ENCODE measurements at places on chromosomes 13 and 19.
A peak's percentile ranks its signal among the peaks of the same experiment; 100 is the strongest.

- DNase-seq: no peak
Measured at GRCh38 chr19:13023656-13024055, 28.4 kb downstream of the NFIX start.

DNA sequence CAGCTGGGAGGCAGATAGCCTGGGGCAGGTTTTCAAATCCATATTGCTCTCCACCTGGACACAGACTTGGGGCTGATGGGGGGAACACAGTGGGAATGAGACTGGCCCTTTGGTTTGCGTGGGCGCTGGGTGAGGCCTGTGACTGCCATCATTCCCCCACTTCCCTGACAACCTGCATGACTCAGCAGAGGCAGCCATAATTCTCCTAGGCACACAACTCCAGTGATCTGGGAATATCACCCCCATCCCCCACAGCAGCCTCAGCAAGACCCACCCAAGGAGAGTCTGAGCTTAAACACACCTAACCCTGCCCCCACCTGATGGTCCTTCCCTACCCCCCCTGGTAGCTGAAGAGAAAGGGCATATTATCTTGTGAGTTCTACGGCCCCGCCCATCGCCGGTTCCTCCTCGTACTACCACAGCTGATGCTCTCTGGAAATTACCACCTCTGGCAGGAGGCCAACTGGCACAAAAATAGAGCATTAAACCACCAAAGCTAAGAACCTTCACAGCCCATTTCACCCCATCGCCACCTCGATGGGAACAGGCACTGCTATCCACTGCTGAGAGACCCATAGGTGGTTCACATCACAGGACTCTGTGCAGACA lies 71.0 kb downstream of the RNF17 start:
- no peak for DNase-seq

DNA sequence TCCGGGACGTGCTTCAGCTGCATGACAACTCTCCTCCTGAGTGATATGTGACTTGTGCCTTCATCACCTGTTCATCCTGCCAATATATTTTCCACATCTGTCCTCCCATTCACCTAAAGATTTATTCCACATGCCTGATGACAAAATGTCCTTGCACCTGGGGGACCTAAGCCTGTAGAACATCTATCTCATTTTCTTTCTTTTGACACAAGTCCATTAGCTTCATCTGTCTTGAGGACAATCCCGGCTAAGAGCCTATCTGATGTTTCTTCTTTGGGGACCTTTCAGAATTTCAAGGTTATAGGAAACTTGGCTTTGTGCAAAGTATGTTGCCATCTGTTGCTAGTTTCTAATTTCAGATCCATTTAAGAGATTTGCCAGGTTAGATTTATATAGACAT lies 41.1 kb downstream of the ITGBL1 start:
- no peak for DNase-seq

DNA sequence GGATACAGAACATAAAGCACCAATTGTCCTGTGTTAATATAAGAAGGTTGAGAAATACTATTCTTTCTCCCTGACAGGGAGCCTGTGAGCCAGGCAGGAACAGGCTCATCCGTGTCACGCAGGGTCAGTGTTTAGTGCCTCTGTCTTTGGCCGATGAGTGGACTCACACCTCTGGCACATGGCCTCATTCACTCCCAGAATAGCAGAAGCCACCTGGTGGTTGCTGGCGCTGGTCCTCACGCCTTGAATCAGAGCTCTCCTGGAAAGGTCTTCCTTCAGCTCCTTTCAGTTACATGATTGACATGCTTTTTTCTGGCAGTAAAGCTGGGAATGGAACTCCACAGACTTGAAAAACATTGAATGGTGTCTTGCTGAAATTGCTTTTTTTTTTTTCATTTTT lies 28.1 kb upstream of the SIAH3 start:
- no peak for DNase-seq

GRCh38 chr13:73089213-73089612 lies 30.4 kb downstream of the KLF5 start:
- DNase-seq: no peak

- no peak for DNase-seq
Measured at GRCh38 chr13:31946091-31946770, 85.3 kb upstream of the FRY start.

DNA sequence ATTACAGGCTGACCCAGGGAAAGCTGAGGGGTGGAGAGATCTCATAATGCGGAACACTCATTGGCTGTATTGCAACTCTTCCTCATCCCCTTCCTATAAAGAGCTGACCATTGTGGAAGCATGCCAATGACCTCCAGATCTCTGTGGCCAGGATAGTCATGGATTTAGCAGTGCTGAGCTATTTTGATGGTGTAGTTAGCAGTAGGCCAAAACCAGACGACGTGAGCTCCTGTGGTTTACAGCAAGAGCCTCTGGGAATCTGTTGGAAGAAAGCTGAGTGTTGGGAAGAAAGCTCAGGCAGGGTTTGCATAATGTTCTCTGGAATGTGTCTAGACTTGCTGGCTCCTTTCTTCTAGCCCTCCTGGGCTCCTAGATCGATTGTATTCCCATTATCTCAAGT lies 187.5 kb upstream of the GPC6 start:
- no peak for DNase-seq

GRCh38 chr13:98549006-98549727 lies 27.7 kb downstream of the STK24 start:
- no peak for DNase-seq

GRCh38 chr13:113848431-113849260 lies 15.2 kb downstream of the GAS6 start:
- no peak for DNase-seq

GRCh38 chr13:107438251-107438650 lies 777.1 kb downstream of the LIG4 start:
- no peak for DNase-seq

GRCh38 chr19:1311543-1312091 lies 25.9 kb downstream of the EFNA2 start:
- no peak for DNase-seq

GRCh38 chr19:27796540-27796939 lies 1416.4 kb downstream of the UQCRFS1 start:
- DNase-seq: no peak

DNA sequence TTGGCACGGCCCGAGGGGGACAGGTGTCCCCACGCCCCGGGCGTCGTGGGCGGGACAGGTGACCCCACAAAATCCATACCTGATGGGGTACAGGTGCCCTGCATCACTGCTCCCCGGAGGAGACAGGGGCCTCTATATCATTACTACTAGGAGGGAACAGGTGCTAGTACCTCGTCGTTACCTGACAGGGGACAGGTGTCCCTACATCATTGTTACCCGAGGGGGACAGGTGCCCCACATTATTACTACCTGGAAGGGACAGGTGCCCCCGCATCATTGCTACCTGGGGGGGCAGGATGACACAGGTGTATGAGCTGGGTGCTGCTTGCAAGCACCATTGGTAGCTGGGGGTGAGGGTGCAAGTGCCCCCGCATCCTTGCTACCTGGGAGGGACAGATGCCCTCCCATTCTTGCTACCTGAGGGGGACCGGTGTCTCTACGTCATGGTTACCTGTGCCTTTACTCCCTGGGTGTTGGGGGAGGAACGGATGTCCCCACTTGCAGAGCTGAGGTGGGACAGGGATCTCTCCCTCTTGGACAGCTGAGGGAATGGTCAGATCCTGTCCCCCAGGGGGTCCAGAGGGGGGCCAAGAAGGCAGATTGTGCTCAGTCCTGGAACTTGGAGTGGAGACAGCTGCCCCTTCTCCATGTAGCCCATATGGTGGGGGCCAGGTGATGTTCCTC lies 620 bp downstream of the CRTC1 start:
- no peak for DNase-seq

GRCh38 chr19:49808711-49809159 lies 4.4 kb downstream of the FUZ start:
- peak; percentile 90 for DNase-seq

GRCh38 chr13:43411741-43412140 lies 375.0 kb downstream of the ENOX1 start:
- DNase-seq: no peak

- no peak for DNase-seq
Measured at GRCh38 chr19:15874821-15875474, 22.9 kb downstream of the CYP4F2 start.

- no peak for DNase-seq
Measured at GRCh38 chr13:36339600-36340155, 6.5 kb downstream of the SPART start.

GRCh38 chr19:30690935-30691818 lies 319.0 kb downstream of the ZNF536 start:
- no peak for DNase-seq

DNA sequence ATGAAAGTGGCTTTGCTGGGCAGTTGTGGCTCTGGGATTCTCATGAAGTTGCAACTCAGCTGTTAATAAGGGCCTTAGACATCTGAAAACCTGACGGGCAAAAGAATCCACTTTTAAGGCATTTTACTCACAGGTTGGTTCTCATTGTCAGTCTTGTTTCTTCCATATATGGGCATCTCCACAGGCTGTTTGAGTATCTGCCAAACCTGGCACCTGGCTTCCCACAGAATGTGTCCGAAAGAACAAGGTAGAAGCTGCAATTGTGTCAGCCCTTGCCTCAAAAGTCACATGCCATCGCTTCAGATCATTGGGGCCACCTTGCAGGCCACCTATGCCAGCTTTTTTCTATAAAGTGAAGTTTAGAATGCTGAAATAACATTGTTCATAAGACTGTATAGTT lies 102.4 kb downstream of the KCTD12 start:
- DNase-seq: no peak

GRCh38 chr13:24718192-24718965 lies 38.2 kb downstream of the ATP12A start:
- DNase-seq: no peak

DNA sequence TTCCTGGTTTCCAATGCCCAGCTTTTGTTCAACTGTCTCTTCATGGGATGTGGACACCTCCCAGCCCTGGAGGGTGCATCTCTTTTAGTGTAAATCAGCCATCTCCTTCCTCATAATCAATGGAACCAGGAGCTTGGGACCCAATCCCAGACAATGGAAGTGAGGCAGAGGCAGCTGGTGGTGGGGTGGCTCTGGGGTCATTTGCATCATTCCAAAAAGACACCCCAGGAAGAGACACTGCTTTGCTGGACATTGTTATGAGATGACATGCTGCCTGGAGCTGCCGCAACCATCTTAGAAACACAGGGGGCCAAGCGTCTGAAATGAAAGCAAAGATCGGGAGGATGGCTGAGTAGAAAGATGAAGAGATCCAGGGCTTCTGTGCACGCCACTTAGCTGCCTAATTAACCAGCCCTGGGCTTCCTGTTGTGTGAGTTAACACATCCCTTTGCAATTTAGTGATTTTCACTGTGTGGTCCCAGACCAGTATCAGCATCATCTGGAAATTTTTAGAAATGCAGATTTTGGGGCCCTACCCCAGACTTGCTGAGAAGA lies 36.1 kb downstream of the IRS2 start:
- DNase-seq: no peak

DNA sequence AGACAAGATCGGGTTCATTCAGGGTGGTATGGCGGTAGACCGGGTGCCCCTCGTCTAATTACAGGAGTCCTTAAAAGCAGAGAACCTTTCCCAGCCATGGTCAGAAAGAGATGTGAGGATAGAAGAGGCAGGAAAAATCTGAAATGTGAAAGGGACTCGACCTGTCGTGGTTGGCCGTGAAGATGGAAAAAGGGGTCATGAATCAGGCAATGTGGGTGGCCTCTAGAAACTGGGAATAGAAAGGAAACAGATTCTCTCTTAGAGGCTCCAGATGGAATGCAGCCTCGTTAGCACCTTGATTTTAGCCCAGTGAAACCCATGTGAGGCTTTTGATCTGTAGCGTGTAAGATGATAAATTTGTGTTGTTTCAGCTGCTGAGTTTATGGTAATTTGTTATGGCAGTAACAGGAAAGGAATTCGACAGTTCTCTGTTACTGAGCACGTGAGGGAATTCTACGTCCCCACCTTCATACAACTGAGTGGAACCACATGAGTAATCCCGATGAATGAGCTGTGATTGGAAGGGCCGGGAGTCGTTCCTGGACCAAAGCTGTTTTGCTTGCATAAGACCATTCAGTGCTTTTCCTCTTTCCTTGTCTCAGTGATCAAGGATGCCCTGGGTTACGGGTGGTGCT lies 11.0 kb upstream of the CA11 start:
- DNase-seq: no peak

- no peak for DNase-seq
Measured at GRCh38 chr13:48775804-48776203, 122.1 kb downstream of the CYSLTR2 start.

DNA sequence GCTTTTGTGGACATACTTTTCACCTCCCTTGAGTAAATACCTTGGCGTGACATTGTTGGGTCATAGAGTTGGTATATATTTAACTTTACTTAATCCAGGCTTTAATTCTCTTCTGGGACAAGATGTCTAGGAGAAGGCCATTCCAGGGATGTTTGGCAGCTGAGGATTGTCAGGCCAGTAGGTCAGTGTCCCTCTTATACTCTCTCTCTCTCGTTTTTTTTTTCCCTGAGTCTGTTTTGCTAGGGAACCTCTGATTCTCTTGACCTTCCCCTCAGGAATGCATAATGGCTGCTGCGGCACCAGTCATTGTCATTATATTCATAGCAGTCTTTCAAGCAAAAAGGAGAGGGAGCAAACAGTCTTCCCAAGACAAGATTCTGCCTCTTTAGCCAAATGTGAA lies 48.8 kb downstream of the BICRA start:
- no peak for DNase-seq

- DNase-seq: no peak
Measured at GRCh38 chr19:14978161-14978776, 1.4 kb downstream of the SLC1A6 start.

- no peak for DNase-seq
Measured at GRCh38 chr13:45715351-45715750, 13.2 kb downstream of the CBY2 start.

DNA sequence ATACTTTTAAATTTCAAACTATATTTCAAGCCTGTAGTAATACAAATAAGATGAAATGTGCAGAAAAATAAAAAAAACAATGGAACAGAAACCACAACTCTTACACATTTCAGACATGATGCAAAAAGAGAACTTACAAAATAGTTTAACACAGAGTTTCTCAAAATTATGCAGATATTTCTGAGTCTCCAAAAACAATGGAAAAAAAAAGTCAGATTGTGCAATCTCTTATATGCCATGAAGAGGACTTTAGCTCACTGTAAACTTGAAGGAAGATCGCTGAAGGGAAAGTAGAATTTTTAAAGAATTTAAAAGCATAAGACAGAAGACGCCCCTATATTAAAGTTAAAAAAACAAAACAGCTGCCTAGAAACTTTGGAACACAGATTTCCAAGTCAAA lies 20.4 kb downstream of the ZNF708 start:
- DNase-seq: no peak

- no peak for DNase-seq
Measured at GRCh38 chr13:60312851-60313505, 84.0 kb upstream of the TDRD3 start.

GRCh38 chr13:94946039-94946438 lies 233.7 kb upstream of the SOX21 start:
- DNase-seq: no peak

- DNase-seq: no peak
Measured at GRCh38 chr13:47903836-47904235, 97.2 kb downstream of the SUCLA2 start.
